ENCODE measurements at places on chromosomes 5 and 9. TPM values are rescaled to one million over a fixed set of nuclear protein-coding genes. Genes with fewer than 3 reads are reported as not detected.

The NR6A1 gene
- 1.0 TPM for total RNA-seq

The PCDHGC3 gene
- total RNA-seq = 45.5 TPM

The SLC27A6 gene
- 3.2 TPM for total RNA-seq

The GADD45G gene
- not detected for total RNA-seq

DNA sequence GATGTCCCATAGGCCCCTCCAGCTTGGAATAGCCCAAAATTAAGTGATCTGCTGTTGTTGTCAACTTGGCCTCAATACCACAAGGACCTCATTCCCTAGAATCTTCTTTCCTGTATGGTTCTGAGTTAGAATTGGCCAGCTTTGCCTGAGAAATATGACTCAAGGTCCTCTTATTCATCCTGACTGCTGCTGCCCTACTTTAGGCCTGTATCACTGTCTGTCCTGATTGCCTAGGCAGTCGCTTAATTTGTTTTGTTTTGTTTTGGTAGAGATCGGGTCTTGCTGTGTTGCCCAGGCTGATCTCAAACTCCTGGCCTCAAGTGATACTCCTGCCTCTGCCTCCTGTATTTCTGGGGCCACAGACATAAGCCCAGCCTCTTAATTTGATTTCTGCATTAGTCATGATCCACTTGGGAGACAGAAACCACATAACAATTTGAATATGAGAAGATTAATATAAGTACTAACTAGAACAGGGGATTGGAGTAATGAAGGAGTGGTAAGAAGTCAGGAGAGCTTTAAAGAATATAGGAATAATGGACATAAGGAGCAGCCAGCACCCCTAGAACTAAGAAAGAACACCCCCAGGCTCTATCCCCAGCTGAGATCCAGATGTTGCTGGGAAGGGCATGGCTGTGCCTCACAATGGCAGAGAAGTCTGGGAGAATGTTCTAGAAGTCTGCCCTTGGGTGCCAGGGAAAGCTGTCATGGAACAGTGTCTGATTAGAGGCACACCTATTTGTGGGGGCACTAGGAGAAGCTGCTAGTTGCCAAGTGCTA is 4.6 kb downstream of the TEX53 start:
- no peak for DNase-seq

DNA sequence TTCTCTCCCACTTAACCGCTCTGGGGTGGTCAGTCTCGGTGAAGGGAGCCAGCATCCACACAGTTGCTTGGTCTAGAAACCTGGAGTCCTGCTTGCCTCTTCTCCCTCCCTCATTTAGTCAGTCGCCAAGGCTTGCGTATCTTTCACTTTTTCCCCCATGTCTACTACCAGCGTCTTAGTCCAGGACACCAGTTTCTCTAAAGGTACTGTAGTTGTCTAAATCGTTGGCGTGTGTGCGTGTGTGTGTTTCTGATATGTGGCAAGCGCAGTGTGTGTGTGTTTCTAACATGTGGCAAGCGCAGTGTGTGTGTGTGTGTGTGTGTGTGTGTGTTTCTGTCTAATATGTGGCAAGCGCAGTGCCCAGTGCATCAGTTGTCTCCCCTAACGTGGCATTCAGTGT is 641 bp downstream of the ATP6V1G1 start:
- DNase-seq = no peak

DNA sequence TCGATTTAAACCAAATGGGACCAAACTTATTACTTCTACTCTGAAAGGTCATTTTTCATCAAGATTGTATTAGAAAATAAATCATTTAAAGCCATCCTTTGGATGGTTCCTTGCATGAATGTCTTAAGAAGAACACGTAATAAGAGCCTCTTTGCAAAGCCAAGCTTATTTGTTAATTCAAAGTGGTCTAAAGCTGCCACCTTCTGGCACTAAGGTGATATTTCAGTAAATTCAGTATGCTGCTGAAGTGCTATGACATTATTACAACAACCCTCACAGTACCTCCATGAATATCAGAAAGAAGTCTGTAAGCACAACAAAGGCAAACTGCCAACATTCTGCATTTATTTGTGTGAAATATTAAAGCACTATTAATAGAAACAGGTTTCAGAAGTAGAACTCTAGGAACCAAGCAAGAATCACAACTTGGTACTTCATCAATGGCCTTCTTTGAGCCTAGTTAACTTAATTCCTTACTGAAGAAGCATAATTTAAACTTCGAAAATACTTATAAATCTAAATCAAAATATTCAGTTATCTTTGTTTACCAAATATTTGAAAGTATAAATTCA is 53.1 kb upstream of the TYRP1 start:
- peak; percentile 1 for DNase-seq

- DNase-seq = no peak
Measured at GRCh38 chr9:34716711-34717110, 6.8 kb upstream of the CCL21 start.

DNA sequence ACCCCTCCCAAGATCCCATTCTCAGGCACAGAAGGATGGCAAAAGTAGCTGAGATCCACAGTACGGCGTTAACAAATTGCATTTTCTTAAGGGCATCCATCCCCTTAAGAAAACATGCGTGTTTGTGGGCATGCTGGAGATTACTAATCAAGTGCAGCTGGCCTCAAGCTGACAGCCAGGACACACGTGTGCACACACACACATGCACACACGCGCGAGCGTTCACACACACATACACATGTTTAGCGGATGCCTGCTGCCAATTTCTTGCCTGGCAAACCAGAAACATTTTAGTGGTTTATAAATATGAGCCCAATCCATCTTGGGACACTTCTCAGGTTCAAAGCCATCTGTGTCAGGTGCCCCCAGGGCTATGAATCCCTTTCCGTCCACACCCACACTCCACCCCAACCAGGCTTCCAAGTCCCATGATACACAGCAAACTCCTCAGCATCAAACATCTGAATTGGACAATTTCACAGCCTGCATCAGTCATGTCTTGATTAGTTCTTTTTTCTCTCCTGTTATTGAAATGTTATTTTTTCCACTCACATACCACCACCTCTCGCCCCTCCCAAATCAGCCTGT is 23.5 kb upstream of the SMIM23 start:
- no peak for DNase-seq

- DNase-seq = no peak
Measured at GRCh38 chr5:74016373-74016772, 390.4 kb downstream of the ARHGEF28 start.

DNA sequence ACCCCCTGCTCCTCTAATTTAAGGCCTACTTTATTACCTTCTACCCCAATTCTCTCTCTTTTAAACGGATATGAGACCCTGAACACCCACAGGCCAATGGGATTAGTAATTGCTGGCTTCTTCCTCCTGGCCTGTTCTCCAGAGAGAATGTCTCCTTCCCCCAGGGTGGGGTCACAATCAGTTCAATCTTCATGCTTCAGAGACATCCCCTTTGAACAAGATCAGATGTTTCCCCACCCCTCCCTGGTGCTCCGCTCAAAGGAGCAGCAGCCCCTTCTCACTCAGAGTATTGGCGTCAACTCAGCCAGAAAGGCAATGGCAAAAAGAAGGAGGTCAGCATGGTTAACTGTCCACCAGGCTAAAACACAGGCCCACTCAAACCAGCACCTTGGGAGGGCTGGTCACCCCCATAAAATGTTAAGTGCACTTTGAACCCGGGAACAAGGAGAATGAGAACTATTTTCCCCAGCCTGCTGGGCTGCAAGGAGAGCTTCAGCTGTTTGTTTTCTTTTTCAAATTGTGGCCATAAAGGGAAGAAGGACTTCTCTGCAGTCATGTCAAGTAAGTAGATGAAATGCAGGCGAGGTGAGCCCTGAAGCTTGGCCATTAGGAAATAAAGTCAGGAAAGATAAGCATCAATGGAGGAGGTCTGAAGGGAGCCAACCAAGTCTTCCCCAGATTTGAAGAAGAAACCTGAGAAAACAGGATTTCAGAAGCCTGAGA is 20.1 kb downstream of the LHFPL2 start:
- DNase-seq = no peak

GRCh38 chr9:86907346-86907745 is 40.0 kb downstream of the GAS1 start:
- DNase-seq = no peak

DNA sequence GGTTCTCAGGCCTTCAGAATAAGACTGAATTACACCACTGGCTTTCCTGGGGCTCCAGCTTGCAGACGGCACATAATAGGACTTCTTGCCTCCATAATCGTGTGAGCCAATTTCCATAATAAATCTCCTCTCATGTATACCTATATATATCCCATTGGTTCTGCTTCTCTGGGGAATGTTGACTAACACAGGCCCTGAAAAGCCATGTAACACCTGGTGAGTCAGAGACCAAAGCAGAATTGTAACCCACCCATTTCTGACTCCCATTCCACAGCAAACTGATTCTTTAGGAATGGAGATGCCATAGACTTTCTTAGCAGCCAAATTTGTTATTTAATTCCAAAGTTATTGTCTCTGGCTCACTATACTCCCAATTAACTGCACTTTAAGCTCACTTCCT is 85.4 kb upstream of the AGXT2 start:
- no peak for DNase-seq
